Naive thymus-derived CD4-positive, alpha-beta T cell (primary cell): ENCODE measurements at places on chromosomes 4 and X. TPM values are rescaled to one million over a fixed set of nuclear protein-coding genes. Genes with fewer than 3 reads are reported as not detected.

GRCh38 chr4:161554372-161554990 lies 609.3 kb downstream of the FSTL5 start:
- no peaks in the 10 kb centered on the region for H3K27me3 ChIP-seq
- H3K4me3 ChIP-seq, result no peak overlapping the region
- no peaks in the 10 kb centered on the region for H3K36me3 ChIP-seq
- H3K4me1 ChIP-seq, result no peaks in the 10 kb centered on the region
- H3K27ac ChIP-seq, result no peak overlapping the region

DNA sequence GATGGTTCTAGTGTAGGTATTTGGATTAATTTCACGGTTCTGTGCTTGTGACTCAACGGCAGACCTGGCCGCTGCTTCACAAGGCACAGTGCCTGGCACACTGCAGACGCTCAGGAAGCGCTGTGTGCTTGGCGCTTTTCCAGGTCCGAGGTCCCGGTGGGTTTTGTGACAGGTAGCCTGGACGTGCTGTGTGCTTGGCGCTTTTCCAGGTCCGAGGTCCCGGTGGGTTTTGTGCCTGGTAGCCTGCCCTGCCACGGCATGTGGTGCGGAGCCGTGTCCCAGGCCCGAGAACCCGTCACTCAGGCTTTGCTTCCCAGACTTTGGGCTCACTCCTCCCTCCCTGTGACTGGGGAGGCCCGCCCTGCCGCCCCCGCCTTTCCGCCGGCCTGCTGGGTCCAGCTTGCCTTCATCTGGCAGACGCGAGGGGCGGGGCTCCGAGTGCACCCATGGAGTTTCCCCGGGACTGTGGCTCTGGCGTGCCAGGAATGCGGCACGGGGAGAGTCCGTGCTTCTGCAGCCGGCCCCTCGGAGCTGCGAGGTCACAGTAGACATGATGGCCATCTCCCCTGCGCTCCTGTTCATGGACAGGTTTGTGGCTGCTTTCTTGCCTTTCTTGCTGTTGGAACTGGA lies 44.2 kb downstream of the TBC1D14 start:
- no peaks in the 10 kb centered on the region for H3K36me3 ChIP-seq
- no peak overlapping the region for H3K4me3 ChIP-seq
- H3K4me1 ChIP-seq, result peaks cover 11% of the 10 kb centered on the region
- H3K27me3 ChIP-seq, result no peaks in the 10 kb centered on the region
- no peak overlapping the region for H3K27ac ChIP-seq

- peak within 1 kb of the TSS; percentile 34 for H3K4me3 ChIP-seq
- peak within 1 kb of the TSS; percentile 54 for H3K27ac ChIP-seq
- DNase-seq, result peak; percentile 20
- no peaks in the 10 kb centered on the region for H3K36me3 ChIP-seq
- no peaks in the 10 kb centered on the region for H3K4me1 ChIP-seq
- H3K27me3 ChIP-seq, result no peaks in the 10 kb centered on the region
These were observed at the start of gene RNF175 for GRCh38 chr4:153759407-153760316. RNF175 (minus strand) TSS chr4:153760024; CDS start chr4:153759862, 162 bp downstream.

- no peaks in the 10 kb centered on the region for H3K4me1 ChIP-seq
- H3K27me3 ChIP-seq, result no peaks in the 10 kb centered on the region
- no peak for DNase-seq
- no peaks in the 10 kb centered on the region for H3K36me3 ChIP-seq
- no peak overlapping the region for H3K27ac ChIP-seq
These were observed 18.4 kb downstream of the ZNF827 start for GRCh38 chr4:145920205-145920604.

DNA sequence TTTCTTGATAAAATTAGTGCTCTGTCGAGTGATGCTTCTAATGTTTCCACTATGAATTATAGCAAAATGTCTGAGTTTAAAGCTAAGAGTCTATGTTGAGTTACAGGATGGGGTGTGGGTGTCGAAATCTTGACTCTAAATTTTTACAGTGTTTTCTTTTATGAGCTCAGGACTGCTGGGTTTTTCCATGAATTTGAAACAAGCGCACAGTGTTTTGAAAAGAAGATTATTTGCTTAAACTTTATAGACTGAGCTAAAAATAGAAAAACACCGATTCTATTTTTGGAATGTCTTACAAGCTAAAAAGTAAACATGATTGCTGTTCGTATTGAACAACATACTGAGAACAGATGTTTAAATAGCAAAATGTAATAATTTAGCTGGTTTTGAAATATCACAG lies 7.5 kb downstream of the PTTG2 start:
- no peak for DNase-seq
- no peaks in the 10 kb centered on the region for H3K36me3 ChIP-seq
- H3K27me3 ChIP-seq, result no peaks in the 10 kb centered on the region
- no peak overlapping the region for H3K4me3 ChIP-seq

GRCh38 chr4:163237856-163238255 lies 71.2 kb upstream of the NAF1 start:
- H3K27ac ChIP-seq, result no peak overlapping the region
- no peaks in the 10 kb centered on the region for H3K4me1 ChIP-seq
- H3K4me3 ChIP-seq, result no peak overlapping the region
- H3K27me3 ChIP-seq, result no peaks in the 10 kb centered on the region
- no peaks in the 10 kb centered on the region for H3K36me3 ChIP-seq

DNA sequence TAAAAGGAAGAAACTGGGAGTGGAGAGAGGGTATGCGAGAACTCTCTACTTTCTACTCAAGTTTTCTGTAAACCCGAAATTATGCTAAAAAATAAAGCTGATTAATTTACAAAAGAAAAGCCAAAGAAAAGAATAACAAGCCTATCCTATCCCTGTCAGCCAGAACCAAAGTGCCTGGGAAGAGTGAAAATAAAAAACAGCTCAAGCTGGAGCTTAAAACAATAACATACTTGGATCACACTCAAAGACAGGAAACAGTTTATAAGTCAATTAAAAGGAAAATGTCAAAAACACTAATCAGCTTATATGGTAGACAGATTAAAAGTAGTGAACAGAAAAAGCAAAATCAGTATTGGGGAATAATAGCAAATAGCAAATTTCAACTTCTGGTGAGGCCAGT lies 139.4 kb downstream of the FRYL start:
- H3K27ac ChIP-seq, result no peak overlapping the region
- H3K4me3 ChIP-seq, result no peak overlapping the region
- H3K27me3 ChIP-seq, result no peaks in the 10 kb centered on the region
- no peak for DNase-seq
- no peaks in the 10 kb centered on the region for H3K4me1 ChIP-seq

DNA sequence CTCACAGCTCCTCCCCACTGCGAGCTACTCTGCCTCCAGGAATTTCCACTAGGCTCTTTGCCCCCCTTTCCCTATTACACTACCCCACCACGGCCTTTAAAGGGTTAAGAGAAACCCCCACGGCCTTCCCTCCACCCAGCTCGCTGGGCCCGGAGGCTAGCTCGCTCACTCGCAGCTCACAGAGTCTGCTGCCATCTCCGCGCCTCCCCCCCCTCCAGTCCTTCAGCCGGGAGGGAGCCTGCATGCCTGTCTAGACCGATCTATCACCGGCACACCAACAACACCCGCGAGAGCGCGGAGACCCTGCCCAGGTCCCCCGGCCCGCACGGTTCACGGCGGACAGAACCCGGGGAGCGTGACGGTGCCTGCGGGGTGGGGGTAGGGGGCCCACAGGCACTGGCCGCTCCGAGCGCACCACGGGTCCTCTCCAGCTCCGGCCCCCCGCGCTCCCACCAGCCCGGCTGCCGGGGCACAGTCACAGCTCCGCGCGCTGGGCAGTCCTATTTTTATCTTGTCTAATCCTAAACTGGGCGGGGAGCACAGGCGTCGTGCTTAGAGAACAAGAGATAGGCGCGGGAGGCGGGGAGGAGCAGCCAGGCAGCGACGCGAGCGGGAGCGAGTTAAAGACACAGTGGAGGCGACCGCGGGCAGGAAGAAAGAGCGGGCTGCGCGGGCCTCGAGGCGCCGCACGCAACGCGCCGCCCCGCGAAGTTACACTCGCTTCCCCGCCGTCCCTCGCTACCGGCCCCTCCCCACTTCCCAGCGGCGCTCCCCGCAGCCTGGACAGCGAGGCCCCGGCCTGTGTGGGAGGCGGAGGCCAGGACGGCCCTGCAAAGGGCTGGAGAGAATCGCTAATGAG lies 3.5 kb downstream of the BCOR start:
- no peaks in the 10 kb centered on the region for H3K36me3 ChIP-seq
- no peaks in the 10 kb centered on the region for H3K27me3 ChIP-seq
- peak overlapping the region; percentile 74 for H3K4me3 ChIP-seq
- H3K27ac ChIP-seq, result peak overlapping the region; percentile 80
- peaks cover 13% of the 10 kb centered on the region for H3K4me1 ChIP-seq

GRCh38 chr4:159175989-159176375 lies 73.1 kb downstream of the RAPGEF2 start:
- no peaks in the 10 kb centered on the region for H3K27me3 ChIP-seq
- H3K4me1 ChIP-seq, result no peaks in the 10 kb centered on the region
- no peak overlapping the region for H3K27ac ChIP-seq
- H3K4me3 ChIP-seq, result no peak overlapping the region
- no peak for DNase-seq
- no peaks in the 10 kb centered on the region for H3K36me3 ChIP-seq

DNA sequence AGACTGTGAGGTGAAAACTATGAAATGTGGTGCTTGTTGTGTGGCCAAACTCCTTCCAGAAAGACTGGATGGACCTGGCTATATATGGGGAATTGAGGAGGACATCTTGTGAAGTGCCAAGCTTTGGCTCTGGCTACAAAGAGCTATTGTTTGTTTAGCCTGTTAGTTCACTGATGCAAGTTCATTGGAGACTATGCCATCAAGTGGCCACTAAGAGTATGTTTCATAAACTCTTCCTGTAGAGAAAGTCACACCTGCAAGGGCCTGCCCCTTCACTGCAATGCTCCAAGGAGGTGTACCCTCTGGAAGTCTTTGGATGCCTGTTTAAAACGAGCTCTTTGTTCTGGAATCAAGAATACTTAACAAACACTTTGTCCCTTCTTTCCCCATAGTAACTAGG lies 382.0 kb downstream of the GABRG1 start:
- no peak overlapping the region for H3K27ac ChIP-seq
- H3K4me3 ChIP-seq, result no peak overlapping the region
- no peak for DNase-seq
- H3K27me3 ChIP-seq, result no peaks in the 10 kb centered on the region
- no peaks in the 10 kb centered on the region for H3K36me3 ChIP-seq
- no peaks in the 10 kb centered on the region for H3K4me1 ChIP-seq

DNA sequence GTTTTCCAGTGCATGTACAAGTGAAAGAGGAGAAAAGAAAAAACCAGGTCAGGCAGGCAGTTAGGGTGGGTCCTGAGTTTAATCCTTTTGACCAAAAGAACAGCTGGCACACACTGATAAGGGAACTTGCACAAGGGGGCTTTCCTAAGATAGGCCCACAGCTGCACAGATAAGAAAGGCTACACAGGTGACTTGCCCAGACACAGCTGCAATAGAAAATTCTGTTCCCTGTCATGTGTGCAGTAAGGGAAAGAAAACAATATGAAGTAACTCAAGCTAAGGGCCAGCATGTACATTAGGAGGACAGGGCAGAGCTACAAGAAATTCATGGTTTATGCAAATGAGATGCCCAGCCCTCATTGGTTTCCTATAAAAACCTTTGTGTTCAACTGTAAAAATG lies 32.9 kb downstream of the LUZP4 start:
- DNase-seq, result no peak
- no peaks in the 10 kb centered on the region for H3K4me1 ChIP-seq
- no peak overlapping the region for H3K27ac ChIP-seq
- H3K27me3 ChIP-seq, result no peaks in the 10 kb centered on the region
- no peaks in the 10 kb centered on the region for H3K36me3 ChIP-seq
- no peak overlapping the region for H3K4me3 ChIP-seq

ATP1B4 gene
- total RNA-seq, result not detected in 2 replicates

SPANXA2 gene
- total RNA-seq, result not detected

CHRDL1 gene
- total RNA-seq, result not detected

ARHGAP4 gene
- 439 TPM for total RNA-seq

ODAM gene
- total RNA-seq, result not detected

KLB gene
- not detected for total RNA-seq

CLNK gene
- not detected for total RNA-seq

SPATA18 gene
- not detected for total RNA-seq

PFKFB1 gene
- 0.98 TPM for total RNA-seq
